ENCODE measurements at places on chromosomes 13 and 19. TPM values are rescaled to one million over a fixed set of nuclear protein-coding genes. Genes with fewer than 3 reads are reported as not detected.

The DOCK9 gene
- 91.6 TPM for polyA plus RNA-seq

The VSTM1 gene
- polyA plus RNA-seq = 0.19 TPM

The CELF5 gene
- polyA plus RNA-seq = 0.15 TPM

DNA sequence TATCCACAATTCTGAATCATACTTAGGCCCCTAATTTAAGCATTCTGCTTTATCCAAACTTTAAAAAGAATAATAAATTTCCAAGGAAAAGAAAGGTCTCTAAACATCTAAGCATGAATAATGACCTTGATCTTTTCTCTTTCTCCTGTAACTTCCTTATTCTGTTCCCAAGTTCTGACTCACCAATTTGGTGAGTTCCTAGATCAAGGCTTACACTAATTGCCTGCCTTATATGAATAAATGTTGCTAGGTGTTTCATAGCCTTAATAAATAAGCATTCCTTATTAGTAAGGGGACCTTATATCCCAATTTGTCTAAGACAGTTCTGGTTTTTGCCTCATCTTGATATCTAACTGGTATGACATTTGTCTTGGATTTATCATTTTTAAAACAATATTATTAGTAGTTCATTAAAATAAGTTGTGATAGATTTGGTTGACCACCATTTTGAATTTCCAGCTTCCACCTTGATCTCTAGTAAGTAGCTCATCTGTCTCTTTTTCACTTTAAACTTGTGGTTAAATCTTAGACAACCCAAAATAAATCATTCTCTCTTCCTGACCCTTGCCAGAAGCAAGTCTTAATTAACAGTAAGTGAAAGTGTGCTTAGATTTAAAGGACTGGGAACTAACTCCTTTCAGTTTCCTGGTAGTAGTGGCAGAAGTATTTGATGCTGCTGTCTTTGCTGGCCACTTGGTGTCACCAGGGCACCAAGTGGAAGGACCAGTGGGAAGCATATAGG, 121.2 kb upstream of the MLNR start:
- no peak for DNase-seq

GRCh38 chr19:38543807-38544568, 73.8 kb downstream of the MAP4K1 start:
- peak; percentile 35 for DNase-seq

- no peak for DNase-seq
Measured at GRCh38 chr13:113411216-113412023, 41.9 kb downstream of the ADPRHL1 start.

GRCh38 chr19:54209811-54210494, 9.3 kb downstream of the RPS9 start:
- no peak for DNase-seq

DNA sequence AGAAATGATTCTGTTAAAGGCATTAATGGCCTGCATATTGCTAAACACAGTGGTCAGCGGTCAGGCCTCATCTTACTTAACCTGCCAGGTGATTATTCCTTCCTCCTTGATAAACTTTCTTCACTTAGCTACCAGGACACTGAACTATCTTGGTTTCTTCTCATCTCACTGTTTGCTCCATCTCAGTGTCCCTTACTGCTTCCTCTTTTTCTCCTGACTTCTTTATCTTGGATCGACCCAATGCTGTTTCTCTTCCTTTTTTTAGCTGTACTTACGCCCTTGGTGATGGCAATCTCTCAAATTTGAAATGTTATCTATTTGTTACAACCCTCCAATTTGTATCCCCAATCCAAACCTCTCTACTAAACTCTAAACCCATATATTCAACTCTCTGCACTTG, 7.8 kb upstream of the CLC start:
- DNase-seq = no peak

GRCh38 chr19:50203281-50204080, at the start of gene MYH14:
MYH14 (plus strand) TSS chr19:50203622; CDS start chr19:50210366, 6,744 bp downstream.
- no peak for DNase-seq

GRCh38 chr19:10682397-10683063, 18.7 kb upstream of the QTRT1 start:
- DNase-seq = no peak
